ENCODE measurements at places on chromosomes 12 and 14.

DNA sequence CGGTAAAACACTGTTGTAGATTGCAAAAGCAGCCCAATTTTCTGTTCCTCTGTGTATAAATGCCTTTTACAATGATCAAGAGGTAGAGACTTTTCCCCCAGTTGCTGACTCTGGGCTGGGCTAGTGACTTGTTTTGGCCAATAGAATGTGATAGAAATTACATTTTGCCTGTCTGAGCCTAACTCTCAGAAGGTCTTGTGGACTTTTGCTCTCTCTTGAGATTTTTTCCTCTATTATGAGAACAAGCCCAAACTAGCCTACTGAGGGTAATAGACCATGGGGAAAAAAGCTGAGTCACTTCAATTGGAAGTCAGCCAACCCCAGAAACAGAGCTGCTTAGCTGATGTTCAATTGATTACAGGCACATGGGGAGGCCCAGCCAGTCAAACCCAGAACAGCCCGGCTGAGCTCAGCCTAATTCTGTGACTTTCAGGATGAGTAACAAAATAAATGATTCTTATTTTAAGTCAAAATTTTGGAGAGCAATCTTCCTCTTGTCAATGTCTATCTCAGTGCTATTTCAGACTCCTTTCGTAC, 61.4 kb downstream of the MYF5 start:
- no peak for DNase-seq

GRCh38 chr12:124940393-124941169, 26.1 kb upstream of the UBC start:
- DNase-seq, result peak; percentile 82

DNA sequence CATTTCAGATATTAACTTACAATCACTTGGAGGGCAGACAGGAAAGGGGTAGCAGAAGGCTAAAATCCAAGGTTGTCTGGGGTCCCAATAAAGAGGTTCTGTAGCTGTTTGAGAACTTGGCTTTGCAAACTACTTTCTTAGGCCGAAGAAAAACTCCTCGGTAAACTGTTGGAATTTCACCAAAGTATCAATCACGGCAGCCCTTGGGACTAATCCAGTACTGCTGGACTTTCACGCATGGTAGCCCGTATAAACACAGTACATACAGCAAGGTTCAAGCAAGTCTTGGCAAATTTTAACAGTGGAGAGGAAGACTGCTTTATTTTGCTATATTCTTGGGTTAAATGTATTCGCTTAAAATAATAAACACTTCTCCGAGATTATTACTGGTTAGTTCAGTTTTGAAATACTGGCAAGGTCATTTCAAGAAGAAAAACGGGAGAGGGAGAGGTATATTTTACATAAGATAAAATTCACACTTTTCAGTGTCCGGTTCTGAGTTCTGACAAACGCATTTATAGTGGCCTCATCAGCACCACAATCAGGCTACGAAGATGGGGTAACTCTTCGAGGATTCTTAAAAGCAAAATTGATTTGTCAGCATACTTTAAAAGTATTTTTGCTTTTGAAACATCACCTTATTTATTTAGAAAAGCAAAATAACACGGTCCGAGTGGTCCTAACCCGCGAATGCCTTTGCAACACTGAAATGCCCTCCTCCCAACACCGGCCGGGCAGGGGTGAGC, 1.3 kb downstream of the SETD3 start:
- no peak for DNase-seq

DNA sequence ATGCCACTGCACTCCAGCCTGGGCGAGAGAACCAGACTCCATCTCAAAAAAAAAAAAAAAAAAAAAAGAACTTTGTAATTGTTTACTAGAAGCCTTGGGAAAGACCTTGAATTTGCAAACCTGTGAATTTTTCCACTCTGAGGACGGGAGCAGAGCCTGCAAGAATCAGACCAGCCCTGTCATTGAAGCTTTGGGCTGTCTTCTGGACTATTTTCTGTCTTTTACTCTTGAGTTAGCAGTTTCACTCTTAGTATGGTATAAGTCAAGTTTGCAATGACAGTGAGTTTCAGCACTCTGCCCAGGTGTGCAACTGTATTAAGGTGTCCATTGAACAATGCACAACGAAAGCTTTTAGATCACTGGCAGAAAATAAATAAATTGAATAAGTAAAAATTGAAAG, 81.4 kb upstream of the KRAS start:
- no peak for DNase-seq

DNA sequence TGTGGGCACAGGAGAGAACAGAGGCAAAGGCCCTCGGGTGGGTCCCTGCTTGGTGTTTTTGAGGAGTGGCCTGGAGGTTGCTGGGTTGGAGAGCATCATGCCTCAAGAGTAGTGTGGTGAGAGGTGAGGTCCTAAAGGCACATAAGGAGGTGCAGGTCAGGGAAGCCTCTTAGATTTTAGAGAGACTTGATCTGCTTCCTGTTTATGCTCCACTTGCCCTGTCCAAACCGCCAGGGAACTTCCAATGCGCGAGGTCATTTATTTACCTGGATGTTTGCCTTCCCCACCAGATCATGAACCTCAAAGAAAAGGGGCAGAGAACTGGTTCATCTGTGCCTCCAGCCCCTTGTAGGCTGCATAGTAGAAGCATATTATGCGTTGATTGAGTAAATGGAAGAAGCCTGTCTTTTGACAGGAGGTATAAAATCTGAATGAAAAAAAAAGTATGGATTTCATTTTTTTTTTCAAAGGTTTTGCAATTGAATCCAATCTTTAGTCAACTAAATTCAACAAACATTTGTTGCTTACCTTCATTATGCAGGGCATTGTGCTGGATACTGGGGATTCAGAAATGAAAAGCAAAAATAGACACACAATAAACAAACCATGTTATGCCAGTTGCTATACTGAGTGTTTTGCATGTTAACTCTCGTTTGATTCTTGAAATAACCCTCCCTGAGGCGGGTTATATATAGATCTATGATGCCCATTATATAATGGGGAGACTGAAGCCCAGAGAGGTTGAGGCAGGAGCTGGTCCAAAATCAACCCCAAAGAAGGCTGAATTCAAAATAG, 485.2 kb downstream of the VRK1 start:
- no peak for DNase-seq

GRCh38 chr12:27733052-27733656, 22.5 kb downstream of the MRPS35 start:
- DNase-seq, result peak; percentile 47
